SJSA1 (cell line): ENCODE measurements at places on chromosomes 2 and 18. TPM values are rescaled to one million over a fixed set of nuclear protein-coding genes. Genes with fewer than 3 reads are reported as not detected.

DNA sequence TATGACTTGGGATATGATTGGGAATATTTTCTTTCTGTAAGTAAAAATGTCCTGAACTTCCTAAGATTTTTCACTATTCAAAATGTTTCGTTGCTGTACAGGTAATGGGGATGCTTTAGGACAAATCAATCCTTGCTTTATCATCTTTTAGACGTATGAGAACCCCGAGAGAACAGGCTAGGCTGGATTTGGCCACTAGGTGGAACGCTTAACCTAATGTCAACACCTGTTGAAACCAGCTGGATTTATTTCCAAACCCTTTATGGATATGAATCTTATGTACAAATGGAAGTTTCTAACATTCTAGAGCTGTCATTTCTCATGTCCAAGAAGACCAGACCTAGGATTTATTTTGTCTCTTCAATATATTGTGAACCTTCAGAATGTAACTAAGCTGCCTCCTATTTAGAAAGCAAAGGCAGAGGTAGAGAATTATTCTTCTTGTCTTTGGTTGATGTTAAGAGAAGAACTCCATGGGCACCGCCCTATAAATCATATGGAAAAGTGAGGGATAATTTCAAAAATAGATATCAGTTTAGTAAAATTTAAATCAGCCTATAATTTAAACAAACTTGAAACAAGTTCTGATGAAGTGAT, 96.7 kb downstream of the PMAIP1 start:
- peak; percentile 52 for DNase-seq

DNA sequence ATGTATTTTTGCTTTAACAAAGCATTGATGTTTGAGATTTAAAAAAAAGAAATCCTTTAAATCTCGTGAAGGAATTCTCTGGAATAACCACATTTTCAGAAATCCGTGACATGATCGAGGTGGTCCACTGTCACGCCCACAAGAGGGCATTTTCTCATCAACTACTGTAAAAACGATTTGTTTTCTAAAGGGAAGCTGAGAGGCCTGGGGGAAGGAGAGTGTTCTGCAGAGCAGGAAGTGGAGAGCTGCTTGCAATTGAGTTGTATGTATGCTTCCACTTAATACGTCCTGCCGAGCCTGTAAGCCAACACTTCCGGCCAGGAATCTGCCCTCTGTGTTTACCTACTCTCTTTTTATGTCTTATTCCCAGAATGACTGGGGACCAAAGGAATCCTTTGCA, 19.4 kb downstream of the KLHL29 start:
- DNase-seq: peak; percentile 65

DNA sequence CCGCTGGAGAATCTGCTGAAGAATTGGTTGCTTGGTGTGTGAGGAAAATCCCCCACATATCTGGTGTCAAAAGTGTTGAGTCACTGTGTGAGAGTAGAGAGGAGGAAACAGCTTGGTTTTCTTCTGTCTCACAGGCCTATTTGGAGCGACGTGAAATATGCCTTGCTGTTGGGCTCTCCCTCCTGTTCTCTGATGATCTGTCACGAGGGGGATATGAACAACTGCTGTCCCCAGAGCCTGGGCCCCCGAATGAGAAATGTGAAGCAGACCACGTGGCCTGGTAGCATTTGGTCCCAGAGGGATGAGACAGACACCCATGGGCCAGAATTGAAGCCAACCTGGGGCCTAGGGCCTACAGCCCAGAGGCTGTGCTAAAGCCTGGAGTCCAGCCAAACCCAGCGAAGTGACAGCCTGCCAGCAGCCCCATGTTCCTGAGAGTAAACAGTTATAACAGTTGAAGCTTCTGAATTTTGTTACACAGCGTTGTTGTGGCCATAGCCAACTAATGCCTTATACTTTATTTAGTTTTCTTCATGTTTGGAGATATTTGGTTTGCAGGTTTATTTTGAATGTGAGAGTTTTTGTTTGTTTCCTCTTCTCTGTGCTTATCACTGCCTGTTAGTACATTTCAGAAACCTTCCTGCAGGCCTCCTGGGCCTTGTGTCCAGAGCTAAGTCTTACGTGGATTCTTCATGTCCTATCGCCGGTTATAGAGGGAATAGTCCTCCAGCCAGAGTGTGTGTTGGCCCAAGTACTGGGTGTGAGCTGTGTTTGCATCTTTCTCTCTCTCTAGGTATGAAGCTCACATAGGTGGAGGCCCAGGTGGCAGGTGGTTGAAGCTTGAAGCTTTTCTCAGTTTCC, 18.7 kb upstream of the COLEC12 start:
- no peak for DNase-seq

DNA sequence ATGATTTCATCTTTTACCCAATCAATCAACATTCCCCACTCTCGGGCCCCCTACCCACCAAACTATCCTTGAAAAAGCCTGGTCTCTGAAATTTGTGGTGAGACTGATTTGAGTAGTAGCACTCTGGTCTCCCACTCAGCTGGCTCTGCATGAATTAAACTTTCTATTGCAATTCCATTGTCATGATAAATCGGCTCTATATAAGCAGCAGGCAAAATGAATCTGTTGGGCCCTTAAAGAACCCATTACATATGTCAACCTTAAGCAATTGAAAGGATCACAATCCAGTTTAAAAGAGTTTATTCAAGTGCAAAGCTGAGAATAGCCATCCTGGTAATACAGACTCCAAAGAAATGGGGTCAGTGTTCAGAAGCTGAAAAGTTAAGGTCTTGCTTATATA, 68.2 kb downstream of the NEURL3 start:
- DNase-seq: no peak

The TMEM198 gene
- total RNA-seq: 0.03 and 0.37 TPM in 2 replicates

GRCh38 chr18:78915446-78916008, 64.1 kb upstream of the SALL3 start:
- no peak for DNase-seq

The ERLEC1 gene
- 68.3 and 79.2 TPM in 2 replicates for total RNA-seq

The CENPA gene
- 17.9 and 42.8 TPM in 2 replicates for total RNA-seq

The GTF2A1L gene
- total RNA-seq: 0.11 TPM in 1 of 2 replicates, not detected in the other

DNA sequence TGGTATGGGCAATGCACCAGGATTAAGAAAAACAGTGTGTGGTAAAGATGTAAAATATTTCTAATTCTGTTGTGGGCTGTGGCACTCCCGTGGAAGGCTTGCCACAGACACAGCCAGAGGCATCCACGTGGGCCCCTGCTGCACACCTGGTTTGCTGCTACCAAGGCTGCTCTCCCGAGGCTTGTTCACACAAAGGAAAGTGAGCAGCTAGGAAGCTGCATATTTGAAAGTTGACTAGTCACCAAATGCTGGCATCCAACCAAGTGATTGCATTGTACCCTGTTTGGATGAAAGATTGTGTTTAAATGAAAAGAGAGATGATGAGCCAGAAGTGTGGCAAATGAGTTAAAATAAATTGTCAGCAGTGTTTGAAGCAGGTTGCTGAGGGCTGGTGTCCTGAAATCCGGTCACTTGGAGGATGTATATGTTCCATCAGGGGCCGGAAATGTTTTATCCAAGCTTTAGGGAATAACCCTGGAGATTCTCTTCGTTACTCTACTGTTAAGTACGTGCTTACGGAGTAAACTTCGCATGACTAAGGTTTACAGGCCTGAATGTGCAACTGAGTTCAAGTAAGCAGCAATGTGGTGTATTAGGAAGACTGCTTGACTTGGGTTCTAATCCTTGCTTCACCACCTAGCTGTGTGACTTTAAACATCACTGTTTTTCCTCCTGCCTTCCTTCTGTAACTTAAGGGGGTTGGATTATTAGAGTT, 86.1 kb downstream of the MSH2 start:
- DNase-seq: peak; percentile 69

DNA sequence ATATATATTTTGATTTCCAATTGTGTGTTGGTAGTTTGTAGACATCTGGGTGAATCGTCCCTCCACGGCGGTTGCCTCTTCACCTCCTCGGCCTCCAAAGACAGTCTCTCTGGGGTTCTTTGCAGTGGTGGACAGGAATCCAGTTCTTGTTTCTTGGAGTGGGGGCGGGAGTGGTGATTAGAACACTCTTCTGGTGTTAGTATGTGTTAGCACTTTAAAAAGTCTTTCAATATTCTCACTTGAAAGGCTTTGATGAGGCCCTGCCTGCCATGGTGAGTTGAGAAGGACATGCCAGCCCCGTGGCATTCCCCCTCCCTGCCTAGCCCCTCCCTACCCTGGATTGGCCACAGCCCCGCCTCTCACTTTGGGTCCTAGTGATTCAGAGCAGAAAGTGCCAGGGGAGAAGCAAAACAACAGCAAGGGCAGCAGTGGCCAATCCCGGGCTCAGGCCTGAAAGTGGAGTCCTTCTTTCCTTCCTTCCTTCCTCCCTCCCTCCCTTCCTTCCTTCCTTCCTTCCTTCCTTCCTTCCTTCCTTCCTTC, 316.8 kb upstream of the HS6ST1 start:
- no peak for DNase-seq

The NEURL3 gene
- not detected in 2 replicates for total RNA-seq

The SNORC gene
- total RNA-seq: 0.22 and 0.32 TPM in 2 replicates

- DNase-seq: no peak
Measured at GRCh38 chr18:9428301-9428706, 47.0 kb upstream of the RALBP1 start.

GRCh38 chr2:29001806-29002205, 20.7 kb downstream of the TOGARAM2 start:
- DNase-seq: no peak

- peak; percentile 96 for DNase-seq
Measured at GRCh38 chr2:84958135-84959059, 12.6 kb upstream of the KCMF1 start.

GRCh38 chr2:17752892-17753802, 463 bp downstream of the SMC6 start:
- DNase-seq: peak; percentile 88

DNA sequence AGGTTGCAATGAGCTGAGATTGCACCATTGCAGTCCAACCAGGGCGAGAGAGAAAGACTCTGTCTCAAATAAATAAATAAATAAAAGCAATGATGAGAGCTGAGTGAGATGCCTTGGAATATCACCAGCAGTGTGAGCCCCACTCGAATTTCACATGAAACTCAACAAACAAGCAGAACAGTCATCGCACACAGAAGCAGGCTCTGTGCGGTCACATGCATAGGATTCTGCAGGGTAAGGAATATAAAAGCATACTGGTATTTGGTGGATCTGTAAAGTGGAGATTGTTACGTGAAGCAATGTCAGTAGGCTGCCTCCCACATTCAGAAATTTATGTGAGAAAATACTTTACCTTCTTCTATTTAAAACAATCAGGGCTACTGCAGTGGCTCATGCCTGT, 18.0 kb upstream of the AP1S3 start:
- no peak for DNase-seq

DNA sequence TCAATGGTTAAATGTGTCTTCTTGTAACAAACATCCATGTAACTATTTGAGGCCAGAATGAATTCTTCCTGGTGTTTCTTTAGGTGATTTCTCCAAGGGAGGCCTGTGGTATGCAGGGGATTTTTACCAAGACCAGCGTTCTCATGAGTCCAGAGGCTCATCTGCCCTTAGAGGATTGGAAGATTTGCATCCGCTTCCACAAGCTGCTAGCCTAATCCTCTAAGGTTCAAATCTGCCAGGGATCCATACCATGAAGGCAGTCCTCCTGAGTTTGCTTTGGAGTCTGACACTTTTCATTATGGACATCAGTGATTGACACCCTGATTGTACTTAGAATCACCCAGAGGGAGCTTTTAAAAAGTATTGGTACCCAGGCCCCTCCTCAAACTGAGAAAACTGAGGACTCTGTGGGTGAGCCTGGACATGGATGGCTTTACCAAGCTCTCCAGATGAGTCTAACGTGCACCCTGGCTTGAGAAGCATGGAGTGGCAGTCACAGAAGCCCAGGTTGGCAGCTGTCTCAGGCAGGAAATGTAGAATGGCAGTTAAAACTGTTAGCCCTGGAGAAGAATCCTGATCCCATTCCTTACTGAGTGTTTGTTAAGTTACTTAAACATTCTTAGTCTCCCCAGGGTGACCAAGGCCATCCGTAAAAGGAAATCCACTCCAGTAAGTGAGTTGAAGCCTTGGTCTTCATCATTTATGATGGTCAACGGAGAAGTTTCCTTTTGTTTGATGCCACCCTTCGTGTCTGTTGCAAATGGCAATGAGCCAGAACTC, 95.3 kb upstream of the RMDN2 start:
- no peak for DNase-seq

GRCh38 chr2:57461624-57462023, 585.0 kb upstream of the VRK2 start:
- DNase-seq: no peak

The ABCB11 gene
- not detected in 2 replicates for total RNA-seq

The SAG gene
- total RNA-seq: not detected in 2 replicates

- no peak for DNase-seq
Measured at GRCh38 chr2:241841181-241842066, 17.3 kb downstream of the PDCD1 start.

DNA sequence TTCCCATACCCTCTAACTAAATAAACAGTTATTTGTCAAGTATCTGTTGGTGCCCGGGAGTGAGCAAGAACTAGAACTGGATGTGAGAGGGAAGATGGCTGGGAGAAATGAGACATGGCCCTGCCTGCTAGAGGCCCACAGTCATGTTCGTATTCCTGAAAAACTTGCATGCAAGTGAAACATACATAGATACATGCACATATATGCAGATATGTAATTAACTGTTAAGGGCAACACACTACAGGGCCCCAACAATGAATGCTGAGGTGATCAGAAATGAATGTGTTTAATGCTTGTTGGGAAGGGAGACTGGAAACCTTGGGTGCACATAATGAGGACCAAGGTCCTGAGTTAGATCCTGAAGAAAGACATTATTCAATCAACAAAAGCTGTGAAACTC, 49.8 kb downstream of the ADD2 start:
- peak; percentile 2 for DNase-seq

The ARHGEF4 gene
- 3.9 and 6.9 TPM in 2 replicates for total RNA-seq

DNA sequence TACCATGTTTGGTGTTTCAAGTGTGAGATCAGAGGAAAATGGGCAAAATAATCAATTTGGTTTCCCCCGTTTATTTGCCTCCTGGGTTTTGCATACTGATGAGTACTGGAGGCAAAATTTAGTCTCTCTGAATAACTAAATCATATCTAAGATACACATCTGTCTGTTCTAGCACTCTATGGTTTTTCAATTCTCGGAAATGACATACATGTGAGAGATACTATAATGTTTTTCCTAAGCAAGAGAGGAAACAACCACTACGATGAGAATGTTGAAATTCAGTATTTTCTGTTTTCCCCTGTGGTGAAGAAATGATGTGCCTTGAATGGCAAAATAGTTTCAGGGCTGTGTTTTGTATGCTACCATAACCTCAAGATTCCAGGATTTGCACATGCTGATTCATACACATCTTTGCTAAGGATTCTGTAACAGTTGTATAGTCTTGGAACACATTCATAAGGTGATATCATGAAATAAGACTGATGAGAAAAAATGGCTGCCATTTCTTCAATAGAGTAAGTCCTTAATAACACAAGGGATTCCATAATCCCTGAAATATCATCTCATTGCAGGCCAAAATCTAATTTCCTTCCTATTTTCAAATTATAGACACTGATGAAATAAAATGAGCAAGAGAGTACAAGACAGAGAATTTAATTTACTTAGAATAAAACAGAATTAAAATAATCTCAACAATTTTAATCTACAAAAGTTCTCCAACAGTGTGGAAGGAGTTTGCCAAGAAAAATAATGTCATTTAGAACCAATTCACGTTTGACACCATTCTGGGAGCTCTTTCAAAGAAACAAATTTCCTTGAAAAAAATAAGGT, 316.6 kb downstream of the FIGN start:
- no peak for DNase-seq

GRCh38 chr2:174836377-174836994, 72.2 kb upstream of the CHRNA1 start:
- DNase-seq: peak; percentile 84
